ENCODE measurements at places on chromosomes 3 and 15.

GRCh38 chr15:61033940-61034677 is 195.0 kb downstream of the RORA start:
- DNase-seq = no peak

GRCh38 chr3:135927155-135927554 is 38.4 kb upstream of the PPP2R3A start:
- DNase-seq = no peak

DNA sequence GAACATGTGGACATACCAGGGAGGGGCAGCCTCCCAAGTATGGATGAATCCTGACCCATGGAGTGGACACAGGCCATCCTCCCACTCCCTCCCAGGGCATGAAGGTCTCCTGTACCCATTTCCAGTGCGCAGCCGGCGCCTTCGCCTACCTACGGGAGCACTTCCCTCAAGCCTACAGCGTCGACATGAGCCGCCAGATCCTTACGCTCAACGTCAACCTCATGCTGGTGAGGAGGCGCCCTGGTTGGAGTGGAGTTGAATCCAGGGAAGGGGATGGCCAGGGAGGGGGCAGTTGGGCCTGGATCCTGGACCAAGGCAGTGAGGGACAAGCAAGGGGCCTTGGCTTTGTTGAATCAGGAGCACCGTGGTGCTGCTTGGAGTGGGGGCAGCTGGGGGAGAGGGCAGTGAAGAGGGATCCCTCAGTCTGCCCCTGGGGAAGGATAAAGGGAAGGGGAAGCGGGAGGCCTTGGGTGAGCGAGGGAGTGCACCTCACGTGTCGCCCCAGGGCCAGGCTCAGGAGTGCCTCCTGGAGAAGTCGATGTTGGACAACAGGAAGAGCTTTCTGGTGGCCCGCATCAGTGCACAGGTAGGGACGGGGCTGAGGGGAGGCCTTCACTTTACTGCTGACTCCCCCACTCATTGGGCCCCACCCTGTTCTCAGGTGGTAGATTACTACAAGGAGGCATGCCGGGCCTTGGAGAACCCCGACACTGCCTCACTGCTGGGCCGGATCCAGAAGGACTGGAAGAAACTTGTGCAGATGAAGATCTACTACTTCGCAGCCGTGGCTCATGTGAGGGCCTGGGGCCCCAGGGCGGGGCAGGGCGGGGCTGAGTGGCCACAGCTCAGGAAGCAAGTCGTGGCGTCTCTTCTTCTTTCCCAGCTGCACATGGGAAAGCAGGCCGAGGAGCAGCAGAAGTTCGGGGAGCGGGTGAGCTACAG is 25.3 kb downstream of the PTPN23 start:
- DNase-seq = no peak

GRCh38 chr15:42155546-42156242 is 742 bp downstream of the PLA2G4F start:
- DNase-seq = peak; percentile 15

GRCh38 chr3:161322781-161323568 is 48.3 kb downstream of the SPTSSB start:
- no peak for DNase-seq

DNA sequence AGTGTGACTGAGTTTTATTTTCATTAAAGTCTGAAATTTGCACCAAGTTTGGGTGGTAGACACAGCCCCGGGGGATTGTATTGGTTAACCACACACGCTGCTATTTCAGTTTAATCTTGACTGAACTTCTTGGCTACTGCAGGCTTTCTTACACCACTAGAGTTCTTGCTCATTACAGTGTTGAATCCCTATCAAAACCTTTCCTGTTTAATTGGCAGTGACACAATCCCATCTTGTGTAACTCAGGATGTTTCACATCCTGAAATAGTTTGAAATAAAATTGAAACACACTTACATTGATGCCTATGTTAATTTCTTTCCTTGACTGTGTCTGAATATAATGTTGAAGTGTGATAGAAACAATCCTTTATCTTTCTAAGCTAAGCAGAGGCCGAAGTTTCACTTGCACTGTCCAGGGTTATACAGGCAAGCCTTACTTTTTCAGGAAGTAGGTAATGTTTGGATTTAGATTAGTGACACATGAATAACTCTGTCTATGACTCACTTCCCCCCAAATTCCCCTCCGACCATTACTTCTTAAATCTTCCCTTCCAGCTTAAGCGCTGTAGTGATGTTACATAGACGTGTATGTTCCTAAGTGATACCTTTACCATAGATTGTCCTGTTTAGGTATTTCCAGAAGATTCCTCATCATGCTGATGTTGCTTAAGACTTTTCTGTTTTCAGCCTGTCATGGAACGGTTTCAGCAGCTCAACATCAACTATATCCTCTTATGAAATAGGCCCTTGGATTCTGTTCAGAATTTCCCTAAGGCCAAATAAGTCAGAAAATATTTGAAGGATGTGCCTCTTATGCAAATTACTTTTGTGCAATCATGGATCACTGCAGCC is 16.8 kb downstream of the ATG7 start:
- no peak for DNase-seq

DNA sequence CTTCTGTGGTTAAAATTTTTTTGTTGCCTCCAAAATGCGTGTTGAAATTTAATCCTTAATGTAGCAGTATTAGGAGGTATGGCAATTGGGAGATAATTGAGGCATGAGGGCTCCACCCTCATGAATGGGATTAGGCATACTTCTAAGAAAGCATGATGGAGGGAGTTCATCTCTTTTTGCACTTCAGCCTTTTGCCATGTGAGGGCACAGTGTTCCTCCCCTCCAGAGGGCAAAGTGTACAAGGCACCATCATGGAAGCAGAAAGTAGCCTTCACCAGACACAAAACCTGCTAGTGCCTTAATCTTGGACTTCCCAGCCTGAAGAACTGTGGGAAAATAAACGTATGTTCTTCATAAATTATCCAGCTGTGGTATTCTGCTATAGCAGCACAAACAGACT is 429.5 kb downstream of the ZIC1 start:
- DNase-seq = no peak

- DNase-seq = no peak
Observed at GRCh38 chr3:65930648-65931047, 108.1 kb downstream of the MAGI1 start.

DNA sequence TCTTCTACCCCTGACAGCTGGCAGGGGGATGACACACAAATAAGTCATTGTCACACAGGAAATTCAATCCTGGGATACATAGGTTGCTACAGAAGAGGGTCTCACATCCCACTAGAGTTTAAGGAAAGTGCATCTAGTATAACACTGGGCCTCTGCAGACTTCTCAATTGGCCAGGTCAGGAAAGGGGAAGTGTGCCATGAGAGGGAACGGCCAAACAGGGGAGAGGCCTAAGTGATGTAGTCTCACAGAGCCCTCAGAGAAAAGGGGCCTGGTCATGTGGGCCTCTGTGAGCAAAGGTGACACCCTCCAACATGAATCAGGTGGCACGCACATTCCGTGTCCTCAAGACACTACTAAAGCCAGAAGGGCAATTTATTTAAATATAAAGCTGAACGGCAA is 11.2 kb downstream of the ZXDC start:
- DNase-seq = no peak

GRCh38 chr3:127491323-127491722 is 99.2 kb downstream of the TPRA1 start:
- no peak for DNase-seq

DNA sequence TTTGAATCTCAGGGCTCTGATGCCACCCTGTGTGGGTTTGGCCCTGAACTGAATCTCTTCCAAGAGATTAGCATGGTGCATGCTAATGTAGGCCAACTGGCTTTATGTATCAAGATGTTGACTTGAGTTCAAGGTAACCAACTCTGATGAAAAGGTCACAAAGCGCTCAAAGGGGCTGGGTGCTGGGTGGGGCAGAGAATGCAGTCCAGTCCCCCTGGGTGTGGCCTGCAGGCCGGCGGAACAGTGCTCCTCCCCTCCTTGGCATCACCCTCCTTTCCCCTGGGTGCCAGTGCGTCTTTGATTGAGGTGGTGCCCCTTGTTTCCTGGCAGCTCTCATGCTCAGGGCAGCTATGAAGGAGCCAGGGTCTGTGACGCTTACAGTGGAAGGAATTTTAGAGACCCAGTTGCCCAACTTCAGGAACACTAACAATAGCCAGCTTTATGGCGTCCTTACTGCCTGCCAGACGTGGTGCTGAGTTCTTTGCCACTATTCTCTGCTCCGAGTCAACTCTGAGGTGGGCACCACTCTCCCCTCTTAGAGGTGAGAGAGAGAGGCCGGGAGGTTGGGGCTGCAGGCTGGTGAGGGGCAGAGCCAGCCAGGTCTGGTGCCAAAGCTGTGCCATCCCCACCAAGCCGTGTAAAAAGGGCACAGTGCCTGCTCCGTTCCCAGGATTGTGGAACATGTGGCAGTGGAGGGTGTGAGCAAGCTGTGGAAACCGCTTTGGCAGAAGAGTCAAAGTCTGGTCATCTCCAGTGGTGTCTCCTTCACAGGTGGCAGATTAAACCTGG is 9.8 kb downstream of the SYNM start:
- DNase-seq = no peak

- no peak for DNase-seq
Observed at GRCh38 chr15:75867449-75867848, 24.2 kb downstream of the UBE2Q2 start.

All from DMS153 (cell line).